ENCODE measurements at places on chromosomes 4 and X.

DNA sequence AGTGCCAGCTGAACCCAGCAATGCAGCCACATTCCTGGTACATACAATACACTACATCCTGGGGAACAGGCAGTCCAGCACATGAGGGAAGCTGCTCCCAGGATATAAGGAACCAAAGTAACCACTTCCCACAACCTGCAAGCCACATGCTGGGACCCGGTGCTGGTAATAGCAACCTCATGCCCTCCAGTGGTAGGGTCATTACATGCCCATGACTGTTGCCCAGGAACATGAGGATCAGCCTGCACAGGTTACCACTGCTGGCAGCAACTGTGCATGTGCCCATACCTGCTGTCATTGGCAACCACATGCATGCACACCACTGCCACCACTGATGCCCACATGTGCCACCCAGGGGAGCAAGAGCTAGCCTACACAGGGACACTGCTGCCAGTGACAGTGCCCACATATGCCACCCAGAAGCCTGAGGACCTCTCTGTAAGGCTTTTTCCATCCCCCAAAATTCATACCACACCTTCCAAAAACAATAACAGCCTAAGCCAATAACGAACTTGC, 1982.5 kb downstream of the ARAP2 start:
- DNase-seq = no peak

DNA sequence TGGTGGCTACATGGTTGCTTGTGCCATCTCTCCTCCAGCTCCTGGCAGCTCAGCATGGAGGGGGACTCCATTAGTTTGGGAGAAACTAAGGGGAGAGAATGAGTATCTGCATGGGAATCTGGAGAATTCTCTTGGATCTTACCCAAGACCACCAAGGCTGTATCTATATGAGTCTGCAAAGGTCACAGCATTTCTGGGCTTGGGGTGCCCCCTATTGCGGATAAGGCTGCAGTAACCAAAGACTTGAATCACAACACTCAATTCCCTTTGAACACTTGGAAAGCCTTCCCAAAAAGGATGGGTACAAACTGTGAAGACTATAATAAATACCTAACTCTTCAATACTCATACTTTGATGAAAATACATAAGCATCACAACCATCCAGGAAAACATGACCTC, 623.5 kb upstream of the NR3C2 start:
- DNase-seq = no peak

GRCh38 chrX:27918799-27919198, 62.5 kb downstream of the DCAF8L1 start:
- DNase-seq = no peak

GRCh38 chr4:126799971-126800574, 832.7 kb upstream of the INTU start:
- no peak for DNase-seq

DNA sequence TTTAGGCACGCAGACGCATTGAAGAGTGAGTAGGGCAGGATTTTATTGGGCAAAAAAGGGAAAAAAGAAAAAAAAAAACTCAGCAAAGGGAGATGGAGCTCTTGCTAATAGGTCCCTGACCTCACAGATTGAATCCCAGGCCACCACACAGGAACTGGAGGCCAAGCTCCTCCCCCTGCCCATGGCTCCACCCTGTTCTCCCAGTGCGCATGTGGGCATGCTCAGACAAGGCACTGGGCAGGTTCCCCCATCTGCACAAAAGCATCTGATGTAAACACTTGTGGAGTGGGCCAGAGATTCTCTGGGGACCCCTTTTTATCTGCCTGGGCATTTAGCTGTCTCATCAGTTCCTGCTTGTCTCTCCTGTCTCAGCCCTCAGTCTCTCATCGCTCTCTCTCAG, 9.5 kb downstream of the FRMD7 start:
- DNase-seq = no peak

DNA sequence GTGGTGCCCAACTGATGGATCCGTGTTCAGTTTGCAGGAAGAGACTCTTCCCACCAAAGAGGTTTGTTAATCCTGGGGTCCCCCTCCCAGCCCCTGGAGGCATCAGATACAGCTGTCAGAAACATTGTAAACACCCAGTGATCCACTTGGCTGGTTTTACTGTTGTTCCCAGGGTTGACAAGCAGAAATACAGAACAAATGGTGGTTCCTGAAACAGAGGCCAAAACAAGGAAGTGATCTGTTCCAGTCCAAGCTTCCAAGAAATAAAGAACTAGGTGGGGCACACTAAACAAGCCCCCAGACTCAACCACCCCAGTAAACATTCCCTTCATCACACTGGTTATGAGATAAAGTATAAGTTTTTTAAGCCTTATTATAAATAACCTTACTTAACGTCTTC, 1.4 kb downstream of the TMLHE start:
- no peak for DNase-seq

- DNase-seq = no peak
These were observed 270.5 kb upstream of the PPARGC1A start for GRCh38 chr4:24160358-24160757.

GRCh38 chrX:63275127-63275526, 76.0 kb downstream of the SPIN4 start:
- no peak for DNase-seq

Measured in NCI-H446 (cell line).